Trophoblast cell (in vitro differentiated cells and primary cell): ENCODE measurements at places on chromosomes 2 and 18.

- DNase-seq, result no peak
These were observed 115.1 kb upstream of the FAM136A start for GRCh38 chr2:70417011-70417410.

- no peak for DNase-seq
These were observed 78.1 kb downstream of the PIEZO2 start for GRCh38 chr18:11071300-11071699.

DNA sequence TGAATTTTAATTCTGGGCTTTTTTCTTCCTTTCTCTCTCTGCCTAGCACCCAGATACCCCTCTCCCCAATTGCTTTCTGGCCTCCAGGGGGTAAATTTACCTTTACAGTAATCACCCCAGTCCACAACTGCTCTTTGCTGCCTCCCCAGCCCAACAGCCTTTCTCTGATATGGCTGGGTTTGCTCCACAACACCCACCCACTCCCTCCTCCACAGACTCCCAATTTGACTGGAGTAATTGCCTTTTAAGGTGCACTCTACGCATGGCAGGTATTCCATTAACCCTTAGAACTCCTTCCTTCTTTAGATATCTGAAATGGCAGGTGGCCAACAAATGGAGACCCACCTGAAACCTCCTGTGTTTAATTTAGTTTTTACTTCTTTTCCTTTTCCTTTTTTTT is 3.6 kb downstream of the CELF4 start:
- DNase-seq, result no peak

DNA sequence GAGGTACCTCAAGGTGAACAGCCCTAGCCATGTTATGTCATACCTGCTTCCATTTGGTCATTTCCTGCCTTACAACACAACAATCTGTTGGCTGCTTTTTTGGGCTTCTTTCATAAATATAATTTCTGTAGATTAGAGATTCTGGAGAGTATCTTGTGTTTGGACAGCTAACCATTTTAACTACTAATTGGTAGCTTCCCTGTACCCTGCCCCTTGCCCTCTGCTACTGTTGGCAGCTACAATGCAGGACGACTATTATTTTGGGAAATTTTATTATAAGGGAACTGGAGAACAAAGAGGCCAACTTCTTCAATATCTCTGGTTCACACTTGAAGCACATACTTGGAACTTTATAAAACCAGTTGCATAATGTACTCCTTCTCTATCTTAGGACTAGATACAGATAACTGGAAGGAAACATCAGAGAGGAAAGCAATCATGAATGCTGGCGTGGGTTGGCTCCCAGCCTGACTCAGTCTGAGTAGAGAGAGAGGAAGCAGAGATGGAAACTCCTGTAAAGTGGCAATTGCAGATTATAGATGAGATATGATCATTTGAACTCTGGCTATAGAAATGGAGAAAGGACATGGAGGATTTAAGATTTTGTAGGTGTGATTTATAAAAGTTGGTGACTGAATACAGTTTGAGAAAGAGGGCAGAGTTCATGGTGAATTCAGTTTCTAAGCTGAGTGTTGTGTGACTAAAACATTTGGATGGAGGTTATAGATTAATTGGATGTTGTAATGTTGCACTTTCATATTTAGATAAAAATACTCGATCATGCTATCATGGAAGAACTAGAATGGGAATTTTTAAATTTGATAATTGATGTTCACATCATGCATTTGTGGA is 74.5 kb downstream of the MDH1 start:
- DNase-seq, result no peak

- no peak for DNase-seq
These were observed 35.6 kb downstream of the MAL start for GRCh38 chr2:95061119-95061512.

- no peak for DNase-seq
These were observed 33.0 kb upstream of the SCLY start for GRCh38 chr2:238027591-238028415.

- peak; percentile 52 for DNase-seq
These were observed 111.7 kb upstream of the CSRNP3 start for GRCh38 chr2:165357758-165358157.

- no peak for DNase-seq
These were observed 18.6 kb downstream of the NRXN1 start for GRCh38 chr2:51013079-51013932.

DNA sequence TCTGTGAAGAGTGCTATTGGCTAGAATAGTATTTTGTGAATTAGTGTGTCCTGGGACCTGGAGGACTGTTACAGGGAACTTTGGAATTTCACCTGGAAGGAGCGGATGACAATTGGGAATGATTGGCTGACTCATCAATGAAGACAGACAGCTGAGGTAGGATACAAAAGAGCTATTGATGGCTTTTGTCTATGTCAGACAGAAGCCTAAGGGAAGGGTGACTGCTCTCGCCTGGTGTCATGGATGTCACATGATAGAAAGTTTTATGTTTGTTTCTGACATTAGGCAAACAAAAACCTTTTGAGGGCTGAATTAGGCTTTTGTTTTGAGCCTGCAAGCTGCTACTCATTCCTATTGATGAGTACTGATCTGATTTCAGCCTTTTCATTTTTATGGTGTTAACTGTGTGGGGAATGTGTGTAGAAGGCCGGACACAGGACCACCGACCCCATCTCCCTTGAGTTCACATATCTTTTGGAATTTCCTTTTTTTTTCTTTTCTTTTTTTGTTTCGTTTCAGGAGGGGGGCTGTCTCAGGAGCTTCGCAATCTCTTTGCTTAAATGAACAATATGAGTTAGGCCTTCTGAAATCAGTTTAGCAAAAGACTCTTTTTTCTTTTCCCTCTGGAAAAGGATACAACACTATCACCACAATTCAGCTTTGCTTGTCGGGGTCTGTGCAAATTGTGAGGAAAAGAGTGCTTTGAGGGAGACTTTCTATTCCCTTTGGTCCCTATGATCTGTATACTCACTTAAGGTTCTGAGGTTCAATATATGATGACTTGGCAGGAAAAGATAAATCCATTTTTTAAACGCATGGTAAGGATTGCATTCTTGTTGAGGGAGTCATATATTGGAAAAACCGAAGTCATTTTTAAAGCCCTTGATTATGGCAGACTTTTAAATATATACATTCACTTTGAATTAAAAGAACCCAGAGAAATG is 207.9 kb upstream of the FIGN start:
- no peak for DNase-seq

- DNase-seq, result no peak
These were observed 53.5 kb downstream of the KCMF1 start for GRCh38 chr2:85024372-85025047.

DNA sequence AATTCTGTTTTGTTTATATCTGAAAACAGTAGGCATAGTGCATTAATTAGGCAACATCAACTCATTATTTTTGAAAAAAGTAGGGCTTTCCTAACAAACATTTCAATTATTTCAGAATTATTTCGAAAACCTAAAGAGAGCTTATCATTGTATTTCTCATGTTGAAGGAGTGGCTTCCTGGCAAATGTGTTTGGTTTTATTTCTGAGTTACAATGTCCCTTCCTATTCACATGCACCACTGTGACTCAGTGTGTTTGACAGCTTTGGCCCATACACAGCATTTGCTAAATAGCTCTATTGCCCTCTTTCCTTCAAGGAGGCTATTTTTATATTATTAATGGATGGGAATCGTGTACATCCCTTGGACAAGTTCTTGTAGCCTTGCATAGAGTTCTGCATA is 205.9 kb downstream of the PTGR3 start:
- DNase-seq, result no peak

DNA sequence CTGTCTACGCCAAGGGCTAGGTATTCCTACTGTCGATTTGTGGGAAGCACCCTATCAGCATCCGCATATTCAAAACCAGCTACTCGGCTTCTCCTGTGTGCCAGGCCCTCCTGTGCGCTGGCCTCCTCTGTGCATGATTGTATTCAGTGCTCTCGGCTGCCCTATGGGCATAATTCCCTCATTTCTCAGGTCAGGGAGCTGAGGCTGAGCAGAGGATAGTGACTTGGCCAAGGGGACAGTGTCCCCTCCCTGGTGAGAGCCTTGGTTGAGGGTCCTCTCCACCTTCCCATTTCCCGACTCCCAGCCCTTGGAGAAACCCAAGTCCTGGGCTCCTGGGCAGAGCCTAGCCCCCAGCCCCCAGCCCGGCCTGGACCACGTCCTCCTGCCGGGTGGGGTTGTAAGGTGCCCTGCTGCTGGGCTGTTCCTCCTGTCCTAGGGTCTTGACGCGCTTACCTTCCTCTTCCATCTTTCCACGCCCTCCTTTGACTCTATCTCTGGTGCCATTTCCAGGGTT is 6.3 kb upstream of the HS6ST1 start:
- no peak for DNase-seq

DNA sequence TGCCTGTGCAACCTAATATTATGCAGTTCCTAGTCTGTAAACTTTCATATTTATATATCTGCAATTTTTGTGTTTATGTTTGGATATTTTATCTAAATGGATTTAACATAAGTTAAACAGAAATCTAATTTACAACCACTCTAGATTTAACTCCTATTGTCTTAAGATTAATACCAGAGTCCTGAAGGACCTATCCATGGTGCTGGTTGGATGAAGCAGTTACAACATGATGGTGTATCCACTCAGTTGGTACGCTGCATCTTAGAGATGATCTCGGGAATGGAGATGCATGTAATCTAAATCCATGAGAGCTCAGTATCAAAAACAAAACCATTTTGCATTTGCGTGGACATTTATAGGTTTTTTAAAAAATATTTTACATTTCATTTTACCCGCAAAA is 745.9 kb upstream of the SLC8A1 start:
- DNase-seq, result no peak

DNA sequence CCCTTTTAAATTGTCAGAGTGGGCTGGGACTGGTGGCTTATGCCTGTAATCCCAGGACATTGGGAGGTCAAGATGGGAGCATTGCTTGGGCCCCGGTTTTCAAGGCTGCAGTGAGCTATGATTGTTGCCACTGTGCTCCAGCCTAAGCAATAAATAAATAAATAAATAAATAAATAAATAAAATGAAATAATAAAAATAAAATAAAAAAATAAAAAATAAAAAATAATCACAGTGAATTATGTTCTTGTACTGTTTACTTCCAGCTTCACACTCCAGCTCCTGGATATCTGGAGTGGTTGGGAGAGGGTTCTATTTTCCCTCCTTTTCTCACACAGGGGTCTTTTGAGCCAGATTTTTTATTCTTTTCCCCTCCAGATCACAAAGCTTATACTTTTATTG is 26.2 kb upstream of the PNPT1 start:
- DNase-seq, result no peak

DNA sequence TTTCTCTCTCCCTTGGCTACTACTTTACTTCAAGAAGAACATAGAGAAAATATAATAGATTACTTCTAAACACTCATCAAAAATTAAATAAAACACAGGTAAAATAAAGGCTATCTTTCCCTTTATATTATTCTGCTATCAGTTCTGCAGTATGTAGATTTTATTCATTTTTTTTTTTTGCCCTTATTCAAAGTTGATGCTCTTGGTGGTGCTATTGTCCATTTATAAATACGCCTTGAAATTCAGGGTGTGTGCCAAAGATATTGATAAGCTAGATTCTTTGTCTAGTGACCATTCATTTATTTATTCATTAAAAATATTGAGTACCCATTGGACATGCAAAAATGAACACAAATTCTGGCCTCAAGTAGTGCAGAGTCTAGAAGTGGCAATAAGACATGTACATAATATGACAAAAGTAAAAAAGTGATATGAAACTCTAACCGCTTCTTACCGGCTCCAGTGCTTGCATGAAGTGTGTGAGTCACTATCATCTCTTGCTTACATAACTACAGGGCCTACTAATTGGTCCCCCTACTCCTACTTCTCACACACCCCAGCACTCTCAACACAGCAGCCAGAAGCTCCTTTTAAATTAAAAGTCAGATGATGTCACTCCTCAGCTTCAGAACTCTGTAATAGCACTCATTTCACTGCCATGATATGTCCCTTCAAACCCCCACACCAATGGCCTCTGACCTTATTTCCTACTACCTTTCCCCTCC is 208.3 kb upstream of the FANCL start:
- no peak for DNase-seq
